A549 treated with CpdA at 1 μM for 4 hours (cell line): ENCODE measurements at places on chromosomes 7 and 10. TPM values are rescaled to one million over a fixed set of nuclear protein-coding genes. Genes with fewer than 3 reads are reported as not detected.

The GDF2 gene
- total RNA-seq = not detected in 5 replicates

The ASB10 gene
- not detected in 5 replicates for total RNA-seq

The RAPGEF5 gene
- 0.05 to 0.43 TPM (median 0.09 TPM) in 5 replicates for total RNA-seq

The CDC123 gene
- 130 to 200 TPM (median 134 TPM) in 5 replicates for total RNA-seq

The PAX4 gene
- total RNA-seq = not detected in 5 replicates

The FRMD4A gene
- total RNA-seq = 3.8 to 6.0 TPM (median 4.6 TPM) in 5 replicates

The OPN1SW gene
- not detected in 5 replicates for total RNA-seq

The GPR26 gene
- not detected in 5 replicates for total RNA-seq

The POLL gene
- 13.0 to 18.7 TPM (median 15.8 TPM) in 5 replicates for total RNA-seq

The CPEB3 gene
- 0.22 to 0.39 TPM (median 0.36 TPM) in 5 replicates for total RNA-seq

The PPA1 gene
- total RNA-seq = 179 to 224 TPM (median 197 TPM) in 5 replicates

The AASS gene
- total RNA-seq = 0.03 to 0.08 TPM (median 0.05 TPM) in 4 of 5 replicates, not detected in the other

The LRRC17 gene
- total RNA-seq = 0.07 to 0.12 TPM (median 0.07 TPM) in 3 of 5 replicates, not detected in the others

The AGR3 gene
- total RNA-seq = not detected in 5 replicates

The NAT16 gene
- 0.13 to 0.25 TPM (median 0.17 TPM) in 4 of 5 replicates, not detected in the other for total RNA-seq

The SCART1 gene
- 0.15 to 0.40 TPM (median 0.26 TPM) in 5 replicates for total RNA-seq

The GPR85 gene
- total RNA-seq = not detected in 5 replicates

The FXYD4 gene
- not detected in 5 replicates for total RNA-seq

The NCF1 gene
- total RNA-seq = 0.08 to 0.12 TPM (median 0.10 TPM) in 4 of 5 replicates, not detected in the other

The ITGA8 gene
- total RNA-seq = not detected in 5 replicates

The DNAJC9 gene
- total RNA-seq = 49.6 to 52.1 TPM (median 50.3 TPM) in 5 replicates

The OR9A2 gene
- not detected in 5 replicates for total RNA-seq

The SDK1 gene
- total RNA-seq = 0.34 to 0.86 TPM (median 0.59 TPM) in 5 replicates

The FGFR2 gene
- 0.20 to 0.99 TPM (median 0.41 TPM) in 5 replicates for total RNA-seq

The NUTM2E gene
- 0.29 to 0.52 TPM (median 0.45 TPM) in 5 replicates for total RNA-seq

The IGF2BP3 gene
- total RNA-seq = 17.7 to 29.1 TPM (median 21.1 TPM) in 5 replicates

The LBX1 gene
- total RNA-seq = not detected in 5 replicates

The OR2A42 gene
- not detected in 5 replicates for total RNA-seq

The TET1 gene
- 0.34 to 0.75 TPM (median 0.42 TPM) in 5 replicates for total RNA-seq

The CRHR2 gene
- 0.03 TPM in 1 of 5 replicates, not detected in the others for total RNA-seq

The CPN1 gene
- 0.17 to 0.51 TPM (median 0.24 TPM) in 5 replicates for total RNA-seq

The IFIT1 gene
- 4.4 to 7.2 TPM (median 6.0 TPM) in 5 replicates for total RNA-seq

The CLCN1 gene
- 0.05 TPM in 1 of 5 replicates, not detected in the others for total RNA-seq

The PTPN20 gene
- total RNA-seq = 4.0 to 5.3 TPM (median 4.5 TPM) in 5 replicates

The CYREN gene
- total RNA-seq = 64.2 to 71.1 TPM (median 70.4 TPM) in 5 replicates

The VIPR2 gene
- not detected in 5 replicates for total RNA-seq

The NUTM2B gene
- total RNA-seq = 0.14 to 0.38 TPM (median 0.23 TPM) in 5 replicates

The MOSPD3 gene
- 16.2 to 22.1 TPM (median 19.5 TPM) in 5 replicates for total RNA-seq

The IGFBP1 gene
- total RNA-seq = 22.2 to 36.3 TPM (median 30.8 TPM) in 5 replicates

The SPDYE1 gene
- not detected in 5 replicates for total RNA-seq

The DGKI gene
- total RNA-seq = 0.24 to 0.59 TPM (median 0.31 TPM) in 5 replicates

The LRGUK gene
- total RNA-seq = 0.16 to 0.76 TPM (median 0.37 TPM) in 5 replicates

The VSIR gene
- 19.4 to 29.3 TPM (median 28.8 TPM) in 5 replicates for total RNA-seq

The MET gene
- 82.1 to 117 TPM (median 103 TPM) in 5 replicates for total RNA-seq

The ALOX5 gene
- 0.22 to 0.90 TPM (median 0.61 TPM) in 5 replicates for total RNA-seq

The AOAH gene
- 0.05 TPM in 1 of 5 replicates, not detected in the others for total RNA-seq

The MYH16 gene
- total RNA-seq = 0.64 to 1.0 TPM (median 0.84 TPM) in 5 replicates

The LIPM gene
- total RNA-seq = not detected in 5 replicates

The HOXA6 gene
- 1.4 to 1.9 TPM (median 1.8 TPM) in 5 replicates for total RNA-seq

The FAM25A gene
- total RNA-seq = 1.1 TPM in 1 of 5 replicates, not detected in the others

The BMPER gene
- 7.2 to 12.3 TPM (median 8.3 TPM) in 5 replicates for total RNA-seq

The AMPH gene
- total RNA-seq = 0.02 to 0.12 TPM in 2 of 5 replicates, not detected in the others

The PRPS1L1 gene
- total RNA-seq = not detected in 5 replicates
